ENCODE measurements at places on chromosomes 2 and 18.

GRCh38 chr2:102159295-102159694 lies 16.7 kb downstream of the IL1R1 start:
- DNase-seq, result no peak

- no peak for DNase-seq
Observed at GRCh38 chr18:59353079-59353680, 5.9 kb downstream of the LMAN1 start.

GRCh38 chr2:106010818-106011355 lies 183.2 kb downstream of the UXS1 start:
- no peak for DNase-seq

DNA sequence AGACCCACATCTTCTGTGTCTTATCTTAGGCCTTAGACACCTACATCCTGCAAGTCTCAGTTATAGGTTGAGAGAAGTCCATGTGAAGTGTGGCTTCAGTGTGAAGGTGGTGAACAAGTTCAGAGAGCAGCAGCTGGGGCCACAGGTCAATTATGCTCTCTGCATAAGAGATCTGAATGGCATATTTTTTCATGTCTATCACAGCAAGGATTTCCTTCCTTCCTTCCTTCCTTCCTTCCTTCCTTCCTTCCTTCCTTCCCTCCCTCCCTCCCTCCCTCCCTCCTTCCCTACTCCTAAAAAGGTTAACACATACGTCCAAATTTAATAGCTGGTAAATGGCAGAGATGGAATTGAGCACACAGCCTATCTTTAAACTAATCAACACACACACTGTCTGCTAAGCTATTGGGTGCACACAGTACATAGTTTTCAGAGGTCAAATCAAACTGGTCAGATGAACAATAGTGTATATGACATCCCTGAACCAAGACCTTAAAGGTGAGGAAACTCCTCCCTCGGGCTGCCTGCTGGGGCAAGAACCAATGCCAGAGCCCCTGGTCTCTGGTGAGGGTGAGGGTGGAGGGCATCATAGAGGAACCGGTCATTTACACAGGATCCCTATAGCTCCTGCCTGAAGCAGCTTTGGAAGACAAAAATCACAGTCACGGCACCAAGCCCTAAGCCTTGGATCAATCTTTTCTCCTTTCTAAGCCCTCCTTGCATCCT lies 240.9 kb downstream of the ICOS start:
- DNase-seq, result no peak

GRCh38 chr2:131584940-131585339 lies 57.3 kb downstream of the CCDC74A start:
- DNase-seq, result no peak

GRCh38 chr2:241869087-241869961 lies at the start of gene RTP5:
RTP5 (plus strand) TSS chr2:241869729; CDS start chr2:241869757, 28 bp downstream.
- DNase-seq, result no peak

GRCh38 chr2:41966431-41966893 lies 81.4 kb upstream of the PKDCC start:
- no peak for DNase-seq

- no peak for DNase-seq
Observed at GRCh38 chr18:13877157-13877556, 38.2 kb downstream of the MC2R start.

GRCh38 chr2:118841450-118841827 lies 6.0 kb downstream of the EN1 start:
- DNase-seq, result no peak

DNA sequence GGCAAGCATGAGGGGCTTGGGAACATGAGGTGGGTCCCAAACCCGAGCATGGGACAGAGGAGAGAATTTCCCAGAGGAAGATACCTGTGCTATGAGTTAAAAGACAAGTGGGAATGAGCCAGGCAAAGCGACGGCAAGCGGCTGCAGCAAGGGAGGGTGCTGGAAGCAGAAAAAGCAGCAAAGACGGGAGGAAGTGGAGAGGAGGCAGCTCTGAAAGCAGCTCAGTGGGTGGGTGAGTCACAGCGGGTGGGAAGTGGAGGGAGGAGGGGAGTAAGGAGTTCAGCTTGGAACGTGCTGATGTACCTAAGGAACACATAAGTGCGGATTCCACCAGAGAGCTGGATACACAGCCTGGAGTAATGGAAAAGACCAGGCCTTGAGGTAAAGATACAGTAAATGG lies 41.4 kb downstream of the THUMPD2 start:
- no peak for DNase-seq

- DNase-seq, result no peak
Observed at GRCh38 chr2:171678619-171679018, 8.7 kb upstream of the DYNC1I2 start.

DNA sequence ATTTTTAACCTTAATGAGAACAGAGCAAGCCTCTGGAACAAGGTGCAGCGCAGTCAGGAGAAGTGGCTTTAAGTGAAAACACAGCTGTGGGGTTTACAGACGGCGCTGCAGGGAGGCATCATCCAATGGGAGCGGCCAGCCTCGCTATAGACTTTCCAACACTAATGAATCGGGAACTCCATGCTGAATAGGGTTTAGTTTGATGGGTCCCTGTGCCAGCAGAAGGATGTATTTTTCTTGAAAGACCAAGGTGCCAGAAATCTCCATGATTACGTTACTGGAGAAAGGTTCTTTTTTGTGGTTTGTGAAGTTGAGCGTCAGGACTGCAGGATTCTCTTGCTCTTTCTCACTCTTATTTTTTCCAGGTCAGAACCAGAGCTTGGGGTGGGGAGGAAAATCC lies 87.9 kb upstream of the ALPP start:
- DNase-seq, result no peak

DNA sequence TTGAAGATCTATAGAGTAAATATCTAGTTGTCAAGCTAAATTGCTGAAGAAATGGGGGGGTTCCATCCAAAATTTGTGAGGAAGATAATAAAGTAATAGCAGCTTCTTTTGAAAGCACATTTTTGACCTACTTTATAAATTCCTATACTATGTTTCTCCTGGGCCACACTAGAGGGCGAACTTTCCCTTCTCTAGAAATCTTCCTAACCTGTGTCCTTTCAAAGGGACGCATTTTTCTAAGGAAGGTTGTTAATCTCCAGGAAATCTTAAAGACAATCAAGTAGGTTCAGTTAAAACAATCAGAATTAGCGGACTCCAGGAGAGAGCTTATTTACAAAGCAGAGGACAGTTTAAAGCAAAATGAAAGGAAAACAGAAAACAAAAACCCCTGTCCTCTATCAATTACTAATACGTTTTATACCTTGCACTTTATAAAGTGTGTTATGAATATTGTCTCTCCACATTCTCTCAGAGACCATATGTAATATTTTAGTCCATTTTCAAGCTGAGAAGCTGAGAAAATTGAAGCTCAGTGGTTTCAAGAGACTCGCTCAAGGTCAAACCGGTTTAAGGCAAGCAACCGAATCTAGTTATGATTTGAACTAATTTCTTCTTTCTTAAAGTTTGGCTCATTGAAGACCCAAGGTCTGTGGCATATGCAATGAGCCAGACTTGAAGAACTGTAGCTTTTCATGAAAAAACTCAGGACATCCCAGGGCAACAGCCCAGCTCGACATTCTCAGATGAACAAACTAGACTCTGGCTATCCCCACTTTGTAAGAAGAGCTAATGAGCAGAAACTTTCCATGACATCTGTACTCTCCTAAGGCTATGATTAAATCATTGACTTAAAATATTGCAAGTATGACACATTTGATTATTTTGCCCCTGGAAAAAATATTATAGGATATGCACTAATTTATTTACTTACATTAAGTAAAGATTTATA lies 273.6 kb downstream of the PAX3 start:
- no peak for DNase-seq

DNA sequence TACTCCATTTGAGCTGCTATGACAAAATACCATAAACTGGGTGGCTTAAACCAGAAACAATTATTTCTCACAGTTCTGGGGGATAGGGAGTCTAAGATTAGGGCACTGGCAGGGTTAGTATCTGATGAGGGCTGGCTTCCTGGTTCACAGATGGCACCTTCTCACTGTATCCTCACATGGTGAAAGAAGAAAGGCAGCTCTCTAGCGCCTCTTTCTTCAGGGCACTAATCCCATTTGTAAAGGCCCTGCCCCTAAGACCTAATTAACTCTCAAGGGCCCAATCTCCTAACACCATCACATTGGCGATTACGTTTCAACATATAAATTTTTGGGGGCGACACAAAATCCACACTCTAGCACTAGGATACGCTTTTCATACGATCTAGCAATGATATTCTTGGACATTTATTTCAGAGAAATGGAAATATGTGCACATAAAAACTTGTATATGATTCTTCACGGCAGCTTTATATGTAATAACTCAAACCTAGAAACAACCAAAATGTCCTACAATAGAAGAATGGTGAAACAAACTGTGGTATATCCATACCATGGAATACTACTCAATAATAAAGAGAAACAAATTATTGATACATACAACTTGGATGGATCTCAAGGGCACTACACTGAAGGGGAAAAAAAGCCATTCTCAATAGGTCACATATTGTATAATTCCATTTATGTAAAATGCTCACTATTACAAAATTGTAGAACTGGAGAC lies 111.0 kb downstream of the BCL2L11 start:
- no peak for DNase-seq

GRCh38 chr2:236656721-236657120 lies 87.1 kb downstream of the ACKR3 start:
- no peak for DNase-seq

DNA sequence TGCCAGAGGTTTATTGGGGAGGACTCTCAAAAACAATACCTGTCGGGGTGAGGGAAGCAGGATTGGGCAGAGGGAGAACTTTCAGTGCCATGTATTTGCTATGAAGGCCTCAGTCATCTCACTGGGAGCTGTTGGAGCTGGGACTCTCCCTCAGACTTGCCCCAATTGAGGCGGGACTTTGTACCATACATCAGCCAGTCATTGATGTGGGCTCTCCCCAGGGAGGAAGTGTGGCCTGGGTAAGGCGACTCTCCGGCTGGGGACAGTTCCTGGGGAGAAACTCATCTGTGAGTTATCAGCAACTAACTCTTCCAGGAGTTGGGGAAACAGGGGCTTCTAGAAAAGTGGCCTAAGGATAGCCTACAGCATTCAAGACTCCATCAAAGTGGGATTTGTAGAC lies 66.5 kb downstream of the FTCDNL1 start:
- no peak for DNase-seq

GRCh38 chr18:7775843-7776242 lies 208.7 kb downstream of the PTPRM start:
- no peak for DNase-seq
